Kidney epithelial cell (primary cell): ENCODE measurements at places on chromosomes 2 and 18.

- no peak for DNase-seq
These were observed 46.7 kb downstream of the DGKD start for GRCh38 chr2:233400961-233401360.

GRCh38 chr2:141942006-141942789, 188.6 kb downstream of the LRP1B start:
- DNase-seq, result no peak

- DNase-seq, result no peak
These were observed 129.5 kb upstream of the NYAP2 start for GRCh38 chr2:225270053-225270452.

GRCh38 chr2:160321006-160321405, 120.9 kb upstream of the ITGB6 start:
- no peak for DNase-seq

DNA sequence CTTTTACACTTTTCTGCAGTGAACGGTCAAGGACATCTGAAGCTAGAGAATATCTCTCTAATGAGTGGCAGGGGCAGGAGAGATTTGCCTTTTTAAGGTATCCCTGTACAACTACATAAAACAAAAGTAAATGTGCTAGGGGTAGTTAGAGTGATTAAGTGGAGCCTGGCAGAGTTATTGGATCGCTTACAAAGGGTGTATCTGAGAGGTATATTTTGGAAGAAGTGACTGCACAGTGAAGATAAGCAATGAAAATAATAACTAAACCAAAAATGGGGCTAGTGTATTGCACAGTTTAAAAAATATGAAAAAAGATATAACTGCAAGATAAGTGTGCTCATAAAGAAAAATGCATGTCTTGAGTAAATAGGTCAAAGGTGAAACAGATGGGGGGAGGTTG, 193.5 kb upstream of the EPC2 start:
- no peak for DNase-seq

- DNase-seq, result no peak
These were observed 209.9 kb downstream of the ARL4C start for GRCh38 chr2:234286956-234287355.
